Stimulated activated CD4-positive, alpha-beta T cell treated with anti-CD3 and anti-CD28 coated beads, Interleukin-12 subunit alpha, Interleukin-12 subunit beta, amount 100 ng/mL, for 4 hours (primary cell): ENCODE measurements at places on chromosomes 5 and 9.

GRCh38 chr5:134458234-134459009 is 46.7 kb upstream of the CDKN2AIPNL start:
- no peak for DNase-seq

- peak; percentile 15 for DNase-seq
These were observed 828 bp downstream of the ZSWIM6 start for GRCh38 chr5:61332851-61333320.

DNA sequence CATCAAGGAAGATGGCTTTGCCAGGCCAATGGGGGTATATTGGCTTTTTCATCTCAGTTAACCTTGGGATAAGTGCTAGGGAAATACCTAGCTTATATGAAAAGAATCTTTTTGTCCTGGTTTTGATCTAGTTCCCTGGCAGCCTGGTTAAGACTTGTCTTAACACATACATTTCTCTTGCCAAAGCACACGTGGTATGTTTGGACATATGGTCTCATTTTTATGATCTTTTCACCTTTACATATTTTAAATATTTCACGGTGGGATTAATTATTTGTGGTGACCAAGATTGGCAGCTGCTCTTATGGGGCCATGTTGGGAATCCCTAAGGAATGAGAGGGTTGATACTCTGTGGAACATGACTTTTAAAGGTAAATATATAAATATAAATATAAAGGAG is 312.5 kb downstream of the NPR3 start:
- DNase-seq, result no peak

DNA sequence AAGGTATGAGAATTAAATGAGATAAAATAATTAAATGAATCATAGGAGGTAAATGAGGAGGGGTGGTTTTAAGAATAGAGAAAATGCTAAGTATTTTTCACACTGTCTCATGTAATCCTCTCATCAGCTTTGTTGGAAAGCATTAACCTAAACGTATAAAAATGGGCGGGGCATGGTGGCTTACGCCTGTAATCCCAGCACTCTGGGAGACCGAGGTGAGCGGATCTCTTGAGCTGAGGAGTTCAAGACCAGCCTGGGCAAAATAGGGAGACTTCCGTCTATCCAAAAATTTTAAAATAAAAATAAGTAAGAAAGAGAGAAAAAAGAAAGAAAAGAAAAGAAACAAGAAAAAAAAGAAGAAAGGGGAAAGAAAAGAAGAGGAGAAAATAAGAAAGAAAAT is 1.9 kb upstream of the RFK start:
- no peak for DNase-seq

- no peak for DNase-seq
These were observed 95.0 kb downstream of the PCSK1 start for GRCh38 chr5:96338091-96338490.

DNA sequence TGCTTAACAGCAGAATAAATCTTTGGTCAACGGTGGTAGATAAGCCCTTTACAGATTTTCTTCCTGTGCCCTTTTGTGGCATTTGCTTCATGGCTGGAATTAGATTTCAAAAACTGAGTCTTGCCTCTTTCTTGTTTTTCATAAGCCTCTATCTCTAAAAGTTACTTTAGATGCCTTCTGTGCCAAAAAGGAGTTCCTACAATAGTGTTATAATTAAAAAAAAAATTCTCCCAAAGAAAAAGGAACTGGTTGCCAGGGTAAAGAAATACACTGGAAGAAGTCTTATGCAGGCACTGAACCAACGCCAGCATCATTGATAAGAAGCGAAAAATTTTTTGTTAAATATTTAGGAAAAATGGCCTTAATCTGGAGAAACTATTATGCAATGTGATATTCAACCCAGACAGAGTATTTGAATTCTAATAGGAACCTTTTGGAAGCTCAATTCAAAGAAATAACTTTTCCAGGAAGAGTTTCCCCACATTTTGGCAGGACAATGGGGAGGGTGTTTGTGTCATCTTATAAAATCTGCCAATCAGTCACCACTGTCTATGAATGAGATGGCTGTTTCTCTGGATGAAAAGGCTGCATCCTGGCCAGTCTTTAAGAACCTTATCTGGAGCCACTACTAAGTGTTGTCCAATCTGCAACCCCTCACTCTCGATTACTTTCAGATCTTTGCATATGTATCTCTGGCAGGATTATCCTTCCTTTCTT is 608.1 kb downstream of the PDE4D start:
- no peak for DNase-seq

- DNase-seq, result no peak
These were observed 16.7 kb downstream of the IFNB1 start for GRCh38 chr9:21060919-21061561.

DNA sequence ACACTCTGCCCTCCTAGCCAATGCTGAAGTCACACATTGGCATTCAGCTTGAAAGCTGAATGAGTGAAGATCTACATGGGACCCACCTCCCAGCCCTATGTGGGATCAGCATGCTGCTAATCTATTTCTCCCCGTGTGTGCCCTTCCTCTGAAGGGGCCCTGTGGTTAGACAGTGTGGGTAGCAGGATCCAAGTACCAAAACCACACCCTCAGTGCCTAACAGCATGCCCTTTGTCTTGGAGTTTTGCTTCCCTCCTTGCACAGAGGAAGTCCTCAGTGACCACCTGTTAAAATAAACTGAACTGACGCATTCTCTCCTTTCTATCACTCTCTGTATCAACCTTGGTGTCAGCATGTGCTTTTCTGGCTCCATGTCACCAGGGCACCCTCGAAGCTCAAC is 25.0 kb downstream of the SH3TC2 start:
- no peak for DNase-seq

DNA sequence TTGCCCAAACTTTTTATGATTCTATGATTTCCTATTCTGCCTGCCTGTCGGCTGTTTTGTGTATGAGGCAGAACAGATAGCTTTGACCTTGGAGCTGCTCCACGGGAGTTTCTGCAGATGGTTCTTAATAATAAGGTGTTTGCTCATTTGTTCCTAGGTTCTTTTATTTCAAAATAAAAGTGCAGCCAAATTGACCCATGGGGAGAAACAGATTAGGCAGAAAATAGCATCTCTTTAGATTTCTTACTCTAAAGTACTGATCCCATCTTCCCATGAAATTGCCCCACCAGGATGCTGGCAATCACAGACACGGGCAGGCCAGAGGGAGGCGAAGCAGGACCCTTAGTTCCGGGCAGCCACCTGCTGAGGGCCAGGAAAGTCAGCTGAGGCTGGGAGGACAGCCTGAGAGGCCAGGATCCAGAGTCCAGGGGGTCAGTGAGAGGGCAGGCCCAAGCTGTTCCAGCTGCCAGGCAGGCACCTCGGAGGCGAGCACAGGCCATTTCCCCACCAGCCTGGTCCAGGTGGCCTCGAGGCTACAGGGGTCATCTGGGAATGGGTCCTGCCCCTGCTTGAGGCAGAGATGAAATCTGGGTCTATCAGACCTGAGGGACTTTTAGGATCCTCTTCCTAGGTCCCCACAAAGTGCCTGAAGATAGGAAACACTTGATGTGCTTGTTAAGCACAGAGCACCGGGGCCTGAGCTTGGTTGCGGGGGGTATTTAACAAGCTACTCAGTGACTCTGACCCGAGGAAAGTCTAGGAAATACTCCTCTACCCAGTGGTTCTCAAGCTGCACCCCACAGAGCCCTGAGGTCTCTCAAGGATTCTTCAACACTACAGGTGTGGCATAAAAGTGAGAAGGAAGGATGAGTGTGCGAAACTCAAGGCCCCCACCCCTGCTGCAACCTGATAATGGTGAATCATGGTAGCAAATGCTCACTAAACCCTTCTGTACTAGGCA is 145.4 kb downstream of the CMYA5 start:
- no peak for DNase-seq

GRCh38 chr9:14031060-14031414 is 282.9 kb downstream of the NFIB start:
- DNase-seq, result no peak

DNA sequence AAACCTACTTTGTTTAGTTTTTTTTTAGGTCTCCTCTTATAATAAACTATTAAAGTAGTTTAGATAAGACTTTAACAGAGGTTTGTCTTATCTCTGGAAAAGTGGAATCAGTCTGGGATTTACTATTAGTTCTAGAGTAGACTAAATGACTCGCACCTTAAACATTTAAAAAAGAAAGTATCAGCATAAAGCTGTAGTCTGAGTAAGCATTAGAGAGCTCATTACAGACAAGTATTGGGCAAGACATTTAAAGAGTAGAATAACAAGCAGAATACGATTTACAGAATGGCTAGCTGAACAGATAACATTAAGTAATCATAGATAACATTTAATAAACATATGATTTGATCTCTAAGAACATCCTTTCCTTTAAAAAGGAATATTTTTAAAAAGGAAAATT is 226.0 kb upstream of the DMAC1 start:
- DNase-seq, result no peak

GRCh38 chr9:131296906-131297500 is 7.5 kb downstream of the PLPP7 start:
- no peak for DNase-seq

- DNase-seq, result no peak
These were observed 158.5 kb downstream of the NR3C1 start for GRCh38 chr5:143244990-143245389.

DNA sequence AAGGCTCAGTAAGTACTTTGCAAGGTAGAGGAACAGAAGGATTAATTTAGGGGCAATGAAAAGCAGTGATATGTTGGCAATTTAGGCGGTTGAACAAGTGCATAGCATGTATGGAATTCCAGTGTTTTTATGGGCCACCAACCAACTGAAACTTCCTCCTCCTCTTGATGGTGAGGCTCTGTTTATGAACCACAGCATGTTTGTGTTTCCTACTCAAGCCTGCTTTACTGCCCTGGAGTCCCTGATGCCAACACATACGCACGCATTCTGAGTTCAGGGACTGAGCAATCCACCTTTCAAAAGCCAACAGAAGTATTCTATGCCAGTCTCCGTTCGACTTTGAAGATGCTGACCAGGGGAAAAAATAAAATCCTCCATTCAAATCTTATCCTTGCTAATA is 417.5 kb downstream of the EFNA5 start:
- DNase-seq, result no peak

- no peak for DNase-seq
These were observed 83.4 kb downstream of the PAPPA start for GRCh38 chr9:116236979-116237378.

DNA sequence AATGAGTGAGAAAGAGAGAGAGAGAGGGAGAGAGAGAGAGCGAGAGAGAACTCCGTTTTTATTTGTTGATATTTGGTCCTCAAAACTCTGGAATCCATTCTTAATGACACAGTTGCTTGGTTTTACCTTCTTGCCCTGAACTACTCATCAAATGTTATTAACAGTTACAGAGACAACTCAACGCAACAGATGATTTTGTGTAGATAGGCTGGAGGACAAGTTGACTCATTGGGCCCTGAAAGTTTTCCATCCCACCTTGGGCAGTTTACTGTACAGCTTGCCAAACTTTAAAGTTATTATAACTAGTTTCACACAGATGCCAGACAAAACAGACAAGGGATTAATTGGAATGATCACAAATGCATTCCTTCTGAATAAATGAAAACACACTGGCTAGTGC is 339.9 kb downstream of the ARL15 start:
- no peak for DNase-seq
